Epithelial cell of proximal tubule (primary cell): ENCODE measurements at places on chromosomes 11 and 22. TPM values are rescaled to one million over a fixed set of nuclear protein-coding genes. Genes with fewer than 3 reads are reported as not detected.

GRCh38 chr22:44935724-44936123 is 74.1 kb downstream of the PHF21B start:
- DNase-seq: no peak

DNA sequence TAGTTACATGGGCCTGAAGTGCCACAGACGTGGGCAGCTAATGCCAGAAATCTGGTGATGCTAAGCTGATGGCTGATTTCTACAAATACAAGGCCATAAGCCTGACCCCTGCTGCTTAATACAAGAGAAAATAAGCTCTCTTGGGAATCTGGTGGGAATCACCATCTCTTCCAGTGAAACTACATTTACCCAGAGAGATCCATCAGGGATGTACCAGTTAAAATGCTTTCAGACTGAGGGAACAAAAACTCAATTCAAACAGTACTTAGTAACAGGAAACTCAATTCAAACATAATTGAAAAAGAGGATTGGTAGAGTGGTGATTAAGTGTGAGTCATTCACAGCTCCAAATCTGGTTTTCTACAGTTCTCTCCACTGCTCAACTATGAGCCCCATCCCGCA is 1.7 kb upstream of the CAVIN3 start:
- DNase-seq: no peak

- DNase-seq: no peak
Observed at GRCh38 chr11:72493426-72494108, 59.2 kb upstream of the CLPB start.

DNA sequence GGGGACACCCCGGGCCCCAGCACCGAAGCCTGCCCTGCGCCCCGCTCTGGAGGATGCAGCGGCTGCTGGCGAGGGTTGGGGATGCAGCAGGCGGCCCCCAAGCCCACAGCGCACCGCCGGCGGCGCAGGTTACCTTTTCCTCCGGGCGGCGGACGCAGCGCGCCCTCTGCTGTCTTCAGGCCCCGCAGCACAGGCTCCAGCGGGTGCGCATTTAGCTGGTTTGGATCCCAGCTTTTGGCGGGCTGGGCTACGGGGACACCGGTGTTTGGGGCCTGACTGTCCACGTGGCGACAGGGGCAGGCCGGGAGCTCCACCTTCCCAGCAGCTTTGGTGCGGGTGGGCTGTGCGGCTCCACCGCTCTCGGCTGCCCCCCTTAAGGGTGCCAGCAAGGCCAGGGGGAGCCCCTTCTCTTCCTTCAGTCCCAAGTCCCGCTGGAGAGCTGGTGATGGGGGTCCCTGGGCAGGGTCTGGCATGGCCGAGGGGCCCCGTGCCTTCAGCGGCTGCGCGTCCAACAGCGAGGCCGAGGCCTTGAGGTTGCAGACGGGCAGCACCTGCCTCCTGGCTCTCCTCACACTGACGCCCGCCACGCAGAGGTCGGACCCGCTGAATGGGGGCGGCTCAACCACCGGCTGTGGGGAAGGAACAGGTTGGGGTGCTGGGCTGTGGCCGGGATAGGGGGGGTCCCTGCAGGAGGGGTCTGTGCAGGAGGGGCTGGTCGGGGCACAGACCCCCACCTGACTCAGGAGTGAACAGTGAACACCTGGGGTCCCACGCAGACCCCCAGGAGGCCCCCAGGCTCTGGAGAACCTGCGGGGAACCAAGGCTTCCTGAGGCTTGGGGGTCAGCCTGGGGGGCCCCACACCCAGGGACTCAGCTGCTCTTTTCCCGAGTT is 18.0 kb upstream of the IL17REL start:
- no peak for DNase-seq

Gene MMP1
- total RNA-seq: 2.7 and 3.8 TPM in 2 replicates

GRCh38 chr22:38201371-38201710 is 453 bp upstream of the MAFF start:
- no peak for DNase-seq

- no peak for DNase-seq
Observed at GRCh38 chr11:69164824-69165223, 9.1 kb downstream of the SMIM38 start.

GRCh38 chr11:128546916-128547315 is 40.4 kb downstream of the ETS1 start:
- no peak for DNase-seq

DNA sequence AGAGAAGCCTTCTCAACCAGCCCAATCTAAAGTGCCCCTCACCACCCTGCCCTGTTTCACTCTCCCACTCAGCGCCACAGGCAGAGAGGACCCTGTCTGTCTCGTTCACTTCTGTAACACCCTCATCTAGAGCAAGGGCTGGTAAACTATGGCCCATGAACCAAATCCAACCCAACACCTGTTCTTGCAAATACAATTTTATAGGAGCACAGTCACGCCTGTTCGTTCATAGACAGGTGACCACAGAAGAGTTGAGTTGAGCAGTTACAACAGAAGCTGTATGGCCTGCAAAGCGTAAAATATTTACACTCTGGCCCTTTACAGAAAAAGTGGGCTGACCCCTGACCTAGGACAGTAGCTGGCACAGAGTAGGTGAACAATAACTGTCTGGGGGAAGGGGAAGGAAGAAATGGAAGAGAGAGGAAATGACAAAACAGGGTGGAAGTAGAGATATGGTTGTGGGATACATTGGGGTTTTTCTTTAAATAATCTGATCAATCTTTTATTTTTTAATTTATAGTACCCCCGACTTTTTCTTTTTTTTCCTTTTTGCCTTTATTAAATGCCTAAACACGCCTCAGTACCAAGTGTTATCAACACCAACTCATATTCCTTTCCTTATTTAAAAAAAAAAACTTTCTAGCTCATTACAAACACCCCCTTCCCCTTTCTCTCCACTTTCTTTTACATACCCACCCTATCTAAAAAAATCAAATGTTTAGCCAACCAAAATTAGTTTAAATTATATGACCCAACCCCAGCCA is 20.9 kb downstream of the SERPIND1 start:
- no peak for DNase-seq

- no peak for DNase-seq
Observed at GRCh38 chr22:41526830-41527799, 17.2 kb downstream of the POLR3H start.

DNA sequence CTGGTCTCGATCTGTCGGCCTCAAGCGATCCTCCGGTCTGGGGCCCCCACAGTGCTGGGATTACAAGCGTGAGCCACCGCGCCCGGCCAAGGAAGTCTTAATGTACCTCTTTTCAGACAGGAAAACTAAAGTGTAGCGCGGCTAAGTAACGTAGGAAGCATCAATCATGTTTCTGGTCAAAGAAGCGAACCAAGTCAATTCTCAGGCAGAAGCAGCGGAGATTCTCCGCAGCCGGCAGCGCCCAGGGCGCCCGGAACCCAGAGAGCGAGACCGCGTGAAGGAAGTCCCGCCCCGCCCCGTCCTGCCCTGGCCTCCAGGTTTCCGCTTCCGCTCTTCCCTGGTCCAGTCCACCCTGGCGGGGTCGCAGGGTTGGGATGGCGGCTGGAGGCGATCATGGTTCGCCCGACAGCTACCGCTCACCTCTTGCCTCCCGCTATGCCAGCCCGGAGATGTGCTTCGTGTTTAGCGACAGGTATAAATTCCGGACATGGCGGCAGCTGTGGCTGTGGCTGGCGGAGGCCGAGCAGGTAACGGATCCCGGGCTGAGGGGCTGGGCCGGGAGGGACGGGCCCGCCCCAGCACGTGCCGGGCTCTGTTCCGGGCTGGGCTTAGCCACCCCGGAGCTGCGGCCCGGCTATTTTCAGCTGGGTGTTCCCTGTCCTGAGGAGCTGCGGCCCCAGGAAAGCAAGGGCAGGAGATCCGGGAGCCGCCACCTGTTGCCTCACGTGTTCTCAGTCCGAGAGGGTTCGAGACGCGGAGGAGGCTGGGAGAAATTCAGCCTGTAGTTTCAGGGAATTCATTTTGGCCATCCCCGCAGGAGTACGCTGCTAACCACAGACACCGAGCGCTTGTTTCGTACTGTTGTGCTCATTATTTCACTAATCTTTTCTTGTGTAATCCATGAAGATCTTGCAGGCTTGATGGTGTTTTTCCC is at the start of gene ADSL:
ADSL (plus strand) TSS at position 316 of the 934 bp plus-strand sequence; CDS start at position 375, 59 bp downstream.
- no peak for DNase-seq

Gene C11orf91
- not detected in 2 replicates for total RNA-seq
